ENCODE measurements at places on chromosomes 1 and 21.

GRCh38 chr1:108845446-108845845 is 11.4 kb downstream of the AKNAD1 start:
- DNase-seq: no peak

- no peak for DNase-seq
Observed at GRCh38 chr21:44910229-44911067, 10.3 kb downstream of the ITGB2 start.

DNA sequence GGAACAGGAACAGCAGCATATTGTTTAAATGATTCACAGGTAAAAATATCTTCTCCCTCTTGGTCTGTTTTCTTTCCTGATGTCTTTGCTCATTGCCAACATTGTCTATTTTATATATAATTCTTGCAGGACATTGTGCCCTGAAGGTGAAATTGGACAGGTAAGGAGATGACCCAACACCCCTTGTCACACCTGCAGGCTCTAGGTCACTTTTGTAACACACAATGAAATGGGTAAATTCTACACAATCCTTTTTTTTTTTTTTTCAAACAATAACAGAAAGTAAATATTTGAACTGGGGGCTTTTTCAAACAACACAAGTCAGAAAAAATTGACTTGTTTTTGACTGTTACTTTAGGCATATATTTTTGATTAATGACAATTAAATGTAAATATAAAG is 62.9 kb upstream of the ERG start:
- DNase-seq: no peak

DNA sequence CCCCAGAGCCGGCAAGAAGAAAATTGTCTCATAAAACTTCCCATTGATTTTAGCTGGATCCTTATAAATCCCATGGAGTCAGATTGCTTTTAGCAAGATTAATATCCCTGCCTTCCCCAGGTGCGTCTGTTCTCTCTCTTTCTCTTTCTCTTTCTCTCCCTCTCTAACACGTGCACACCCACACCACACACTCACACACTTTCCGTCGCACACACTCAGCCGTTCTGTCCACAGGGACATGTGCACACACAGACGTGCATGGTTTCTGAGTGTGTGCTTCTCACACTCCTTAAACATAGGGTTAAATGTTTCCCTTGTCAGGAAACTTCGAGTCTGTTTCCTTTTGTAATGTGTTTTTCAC is 98.7 kb upstream of the NFIA start:
- DNase-seq: no peak

DNA sequence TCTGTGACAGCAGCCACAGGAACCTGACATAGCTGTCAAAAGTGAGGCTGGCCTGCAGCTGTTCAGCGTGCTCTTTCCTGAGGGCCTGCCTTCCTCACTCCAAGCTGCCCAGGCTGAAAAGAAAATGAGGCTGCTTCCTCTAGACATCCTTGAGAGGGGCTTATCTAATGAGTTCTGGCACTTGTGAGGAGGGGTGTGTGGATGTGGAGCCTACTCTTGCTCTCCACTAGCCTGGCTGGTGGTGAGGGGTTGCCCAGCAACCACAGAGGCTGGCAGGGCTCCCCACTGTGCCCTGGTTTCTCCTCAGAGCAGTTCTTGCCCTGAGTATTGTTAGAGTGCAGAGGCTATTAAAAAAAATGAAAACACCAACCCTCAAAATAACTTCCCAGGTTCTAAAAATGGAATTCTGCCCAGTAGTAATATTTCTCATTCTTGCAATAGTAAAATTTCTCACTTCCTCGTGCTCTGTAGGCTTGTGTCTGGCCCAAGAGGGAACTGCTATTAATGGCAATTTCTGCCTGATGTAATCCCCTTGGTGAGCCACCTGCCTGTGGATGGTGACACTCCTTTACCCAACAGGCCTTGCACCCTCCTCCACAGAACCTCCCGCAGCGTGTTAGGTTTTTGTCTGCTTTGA is 52.6 kb upstream of the EPS8L3 start:
- DNase-seq: peak; percentile 42

DNA sequence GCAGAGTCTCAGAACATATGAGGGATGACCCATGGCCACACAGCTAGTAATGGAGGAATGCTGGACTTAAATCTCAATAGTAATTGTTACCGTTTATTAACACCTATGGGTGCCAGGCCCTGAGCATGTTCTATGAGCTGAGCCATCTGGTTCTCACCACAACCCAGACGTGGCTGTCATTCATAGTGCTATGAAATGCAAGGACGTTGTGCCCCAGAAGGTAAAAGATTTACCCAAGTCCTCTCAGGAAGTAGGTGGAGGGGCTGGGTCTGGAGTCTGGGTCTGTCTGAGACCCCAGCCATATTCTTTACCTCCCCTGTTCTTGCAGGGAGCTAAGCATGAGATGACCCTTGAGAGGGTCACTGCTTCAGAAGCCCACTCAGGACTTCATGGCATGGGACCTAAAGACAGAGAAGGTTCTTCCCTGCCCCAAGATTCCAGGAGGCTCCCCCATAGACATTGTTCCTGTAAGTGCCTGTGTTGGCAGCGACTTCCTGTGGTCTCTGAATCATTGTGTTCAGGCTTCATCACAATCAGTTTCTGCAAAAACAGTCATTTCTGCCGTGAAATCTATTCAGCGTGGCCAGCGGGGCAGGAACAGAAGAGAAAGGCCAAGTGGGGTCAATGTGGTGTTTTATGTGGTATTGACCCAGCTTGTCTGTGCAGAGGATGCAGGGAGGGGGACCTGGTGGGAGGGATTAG is 475.4 kb downstream of the PTPRU start:
- no peak for DNase-seq
